Inflammatory macrophage (primary cell): ENCODE measurements at places on chromosomes 2 and 18.
A peak's percentile ranks its signal among the peaks of the same experiment; 100 is the strongest.

DNA sequence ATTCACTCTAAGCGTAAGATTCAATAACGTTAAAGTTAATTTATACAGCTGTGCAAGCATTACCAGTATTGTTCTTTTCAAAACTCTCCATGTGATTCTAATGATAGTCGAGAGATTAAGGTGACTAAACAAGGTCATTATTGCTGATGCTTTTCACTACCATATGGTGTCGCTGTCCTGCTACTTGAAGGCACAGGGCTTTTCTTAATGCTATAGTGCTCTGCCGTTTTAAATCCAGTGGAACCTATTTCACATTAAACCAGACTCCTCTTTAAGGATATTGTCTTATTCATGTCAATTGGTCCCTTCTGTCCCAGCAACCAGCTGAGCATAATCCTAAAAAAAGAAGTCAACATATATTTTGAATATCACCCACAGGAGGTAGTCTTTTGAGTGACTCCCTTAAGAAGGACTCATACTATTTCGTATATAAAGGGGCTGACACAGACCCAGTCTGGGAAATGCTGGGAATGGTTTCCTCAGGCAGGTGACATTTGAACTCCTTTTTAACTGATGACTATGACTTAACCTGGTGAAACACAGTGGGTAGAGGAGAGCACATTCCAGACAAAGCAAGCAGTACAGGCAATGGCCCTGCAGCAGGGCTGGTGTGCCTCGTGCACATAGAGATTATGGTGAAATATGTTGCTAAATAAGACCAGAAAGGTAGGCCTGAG lies 53.9 kb upstream of the CYTIP start:
- DNase-seq: peak; percentile 61

GRCh38 chr2:225137971-225138370 lies 95.7 kb upstream of the DOCK10 start:
- DNase-seq: no peak

GRCh38 chr18:13890761-13891361 lies 24.5 kb downstream of the MC2R start:
- DNase-seq: no peak

DNA sequence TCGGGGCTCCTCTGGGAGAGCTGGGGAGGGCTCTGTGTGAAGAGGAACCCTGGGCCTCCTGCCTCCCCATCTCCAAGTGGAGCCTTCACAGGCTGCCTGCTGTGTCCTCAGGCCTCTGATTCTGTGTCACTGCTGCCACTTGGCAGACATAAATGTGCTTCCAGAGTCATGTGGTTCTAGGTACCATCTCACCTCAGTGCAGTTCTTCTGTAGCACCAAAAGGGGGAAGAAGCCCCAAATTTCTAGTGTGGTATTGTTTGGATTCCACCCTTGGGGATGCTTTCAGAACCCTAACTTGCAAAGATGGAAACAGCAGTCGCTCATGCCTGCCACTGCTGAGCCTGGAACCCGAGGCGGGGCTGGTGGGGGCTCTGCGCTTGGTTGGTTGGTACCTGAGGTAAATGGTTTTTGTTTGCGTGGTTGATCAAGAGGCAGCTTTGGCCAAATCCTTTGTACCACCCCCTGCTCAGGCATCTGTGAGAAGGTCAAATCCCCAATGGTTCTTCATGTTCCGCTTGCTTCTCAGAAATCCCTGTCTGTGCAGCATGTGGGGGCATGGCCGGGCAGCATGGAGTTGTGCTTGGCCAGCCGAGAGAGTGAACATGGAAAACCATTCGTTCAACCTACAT lies 27.5 kb downstream of the COA5 start:
- DNase-seq: no peak

- DNase-seq: no peak
Measured at GRCh38 chr2:180343528-180344345, 336.6 kb upstream of the CWC22 start.

- DNase-seq: no peak
Measured at GRCh38 chr2:35343135-35343534, 1012.4 kb upstream of the CRIM1 start.

DNA sequence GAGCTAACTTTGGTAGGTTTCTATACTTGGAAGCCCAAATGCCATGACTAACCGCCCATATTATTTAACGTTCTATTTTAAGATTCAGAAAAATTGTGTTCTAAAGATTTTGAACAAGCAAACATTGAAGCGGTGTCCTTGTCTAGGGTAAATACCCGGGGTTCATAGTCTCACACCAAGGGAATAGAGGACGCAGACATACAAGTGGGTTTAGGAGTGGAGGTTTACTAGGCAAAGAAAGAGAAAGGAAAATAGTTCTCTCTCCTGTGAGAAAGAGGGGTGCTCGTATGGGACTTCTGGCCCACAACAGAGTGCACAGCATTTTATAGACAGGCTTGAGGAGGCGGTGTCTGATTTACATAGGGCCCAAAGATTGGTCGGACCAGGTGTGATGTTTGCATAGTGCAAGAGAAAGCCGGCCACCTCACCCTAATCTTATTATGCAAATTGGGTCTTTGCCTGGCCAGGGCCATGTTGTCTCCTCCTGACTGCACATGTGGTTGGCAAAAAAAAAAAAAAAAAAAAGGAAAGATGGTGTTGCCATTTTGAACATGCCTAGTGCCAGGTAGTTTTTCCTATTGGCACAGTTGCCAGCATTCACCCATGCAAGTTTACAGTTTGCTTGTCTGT lies 1062.6 kb downstream of the LRP1B start:
- DNase-seq: no peak

DNA sequence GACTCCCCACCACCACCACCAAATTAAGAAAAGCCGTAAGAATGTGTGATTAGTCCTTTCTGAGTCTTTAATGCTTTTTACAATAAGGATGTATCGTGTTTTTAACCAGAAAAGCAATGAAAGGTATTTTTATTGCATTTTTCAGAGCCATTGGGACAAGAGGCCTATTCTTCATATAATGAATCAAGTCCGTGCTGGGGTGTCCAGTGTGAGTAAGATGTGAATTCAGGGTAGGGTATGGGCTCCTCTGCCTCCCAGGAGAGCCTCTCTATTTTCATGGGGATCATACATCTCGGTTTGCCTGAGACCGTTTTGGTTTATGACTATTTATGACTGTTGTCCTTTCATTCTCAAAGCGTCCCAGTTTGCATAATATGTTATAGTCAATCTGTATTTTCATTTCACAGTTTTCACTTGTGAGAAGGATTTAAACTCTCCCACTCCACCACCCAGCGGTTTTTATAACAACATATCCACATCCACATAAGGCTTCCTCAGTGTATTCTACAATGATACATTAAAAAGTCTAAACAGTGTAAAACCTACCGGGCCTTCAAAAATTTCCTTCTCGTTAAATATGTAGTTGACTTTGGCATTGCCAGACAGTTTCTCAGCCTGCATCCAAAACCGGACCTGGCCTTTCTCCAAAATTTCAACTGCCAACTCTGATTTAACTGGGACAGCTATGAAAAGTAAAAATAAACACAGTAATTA lies 80.8 kb upstream of the LPIN2 start:
- no peak for DNase-seq

- peak; percentile 63 for DNase-seq
Measured at GRCh38 chr2:10028407-10028987, 14.9 kb upstream of the KLF11 start.

DNA sequence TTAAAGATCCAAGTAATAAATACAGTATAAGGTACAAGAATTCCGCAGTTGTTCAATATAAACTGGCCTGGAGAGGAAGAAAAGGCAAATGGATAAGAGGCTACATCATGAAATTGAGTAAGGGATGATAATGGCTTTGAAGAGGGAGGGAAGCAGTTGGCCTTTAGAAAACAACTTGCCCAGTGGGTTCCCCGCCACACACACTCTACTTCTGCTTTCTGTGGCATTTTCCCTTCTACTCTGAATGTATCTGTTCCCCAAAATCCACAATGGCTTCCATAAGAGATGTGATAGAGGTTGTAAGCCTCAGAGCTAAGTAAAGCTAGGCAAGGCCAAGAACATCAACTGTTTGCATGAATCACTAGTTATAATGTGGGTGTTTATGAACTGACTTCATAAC lies 221.3 kb downstream of the MBD2 start:
- no peak for DNase-seq

- no peak for DNase-seq
Measured at GRCh38 chr2:136183097-136183496, 65.1 kb upstream of the CXCR4 start.

DNA sequence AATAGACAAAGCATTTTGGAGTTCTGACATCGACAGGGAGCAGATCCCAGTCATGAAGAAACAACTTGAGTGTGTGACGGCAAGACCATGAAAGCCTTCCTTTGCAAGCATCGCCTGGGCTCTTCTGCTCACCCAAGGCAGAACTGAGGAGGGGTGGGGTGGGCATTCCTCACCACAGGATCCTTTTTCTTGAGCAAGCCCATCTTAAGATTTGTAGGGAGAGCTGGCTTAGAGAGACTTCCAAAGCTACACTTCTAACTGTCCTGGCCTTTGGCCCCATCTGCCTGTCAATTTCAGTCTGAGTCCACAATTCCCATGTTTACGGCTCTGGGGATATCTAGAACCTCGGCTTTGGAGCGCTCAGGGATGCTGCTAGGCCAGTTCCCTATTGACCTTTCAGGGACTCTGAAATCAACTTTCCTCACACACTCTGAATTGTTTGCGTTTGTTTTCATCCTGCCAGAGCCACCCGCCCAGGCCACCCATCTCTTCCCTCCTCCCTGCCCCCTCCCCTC lies 3.7 kb downstream of the KLHL14 start:
- no peak for DNase-seq

GRCh38 chr2:45250176-45250575 lies 240.9 kb upstream of the SIX2 start:
- DNase-seq: no peak

- peak; percentile 68 for DNase-seq
Measured at GRCh38 chr2:65430603-65431420, 1.6 kb downstream of the SPRED2 start.

DNA sequence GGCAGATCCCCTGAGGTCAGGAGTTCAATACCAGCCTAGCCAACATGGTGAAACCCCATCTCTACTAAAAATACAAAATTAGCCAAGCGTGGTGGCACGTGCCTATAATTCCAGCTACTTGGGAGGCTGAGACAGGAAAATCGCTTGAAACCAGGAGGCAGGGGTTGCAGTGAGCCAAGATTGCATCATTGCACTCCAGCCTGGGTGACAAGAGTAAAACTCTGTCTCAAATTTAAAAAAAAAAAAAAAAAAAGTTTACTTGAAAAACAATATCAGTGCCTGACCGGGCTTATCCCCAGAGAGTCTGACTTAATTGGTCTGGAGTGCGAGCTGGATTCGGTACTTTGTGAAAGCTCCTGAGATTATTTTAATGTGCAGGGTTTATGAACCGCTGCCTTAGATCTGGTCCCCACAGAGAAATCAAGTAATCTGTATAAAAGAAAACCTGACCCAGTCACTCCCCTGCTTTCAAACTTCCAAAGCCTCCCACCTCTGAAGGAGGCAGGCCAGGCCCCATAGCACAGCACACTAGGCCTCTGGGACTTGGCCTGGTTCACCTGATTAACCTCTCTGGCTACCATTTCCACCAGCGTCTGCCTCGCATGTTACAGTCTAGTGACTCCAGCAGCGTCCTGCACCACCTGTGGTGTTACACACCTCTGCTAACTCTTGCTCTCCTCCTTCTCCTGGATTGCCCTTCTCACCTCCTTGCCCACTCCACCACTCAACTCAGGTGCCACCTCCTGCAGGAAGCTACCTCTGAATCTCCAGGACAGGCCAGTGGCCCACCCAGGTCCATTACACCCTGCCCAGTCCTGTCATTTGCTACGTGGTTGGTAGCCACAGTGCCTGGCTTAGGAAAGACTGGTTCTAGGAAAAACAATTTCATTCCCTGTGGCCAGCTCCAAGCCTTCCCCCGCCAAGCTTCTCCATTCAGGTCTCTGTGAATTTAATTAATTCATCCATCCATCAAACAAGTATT lies 114.3 kb upstream of the PPP1CB start:
- no peak for DNase-seq

DNA sequence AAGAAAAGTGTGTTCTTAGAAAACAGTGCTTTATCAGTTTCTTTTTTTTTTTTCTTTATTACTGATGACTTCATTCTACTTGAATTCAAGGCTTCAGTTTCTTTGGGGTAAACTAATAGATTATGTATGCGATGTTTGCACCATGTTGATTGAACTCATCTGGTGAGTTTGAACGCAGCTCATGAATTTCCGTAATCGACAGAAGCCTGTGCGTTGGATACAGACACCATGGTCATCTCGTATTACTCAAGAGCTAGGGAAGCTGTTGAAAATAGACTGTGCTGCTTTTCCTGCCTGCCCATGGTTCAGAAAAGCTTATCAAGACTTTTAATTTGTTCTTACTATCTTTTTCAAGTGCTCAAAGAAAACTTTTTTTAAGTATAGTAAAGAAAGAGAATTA lies 185.5 kb upstream of the NRP2 start:
- DNase-seq: no peak

GRCh38 chr2:222751821-222752719 lies 80.6 kb downstream of the MOGAT1 start:
- DNase-seq: no peak
